ENCODE measurements at places on chromosomes 3 and 15. TPM values are rescaled to one million over a fixed set of nuclear protein-coding genes. Genes with fewer than 3 reads are reported as not detected.

GRCh38 chr3:5213574-5213966 lies 26.1 kb downstream of the EDEM1 start:
- no peaks in the 10 kb centered on the region for H3K27me3 ChIP-seq
- no peak overlapping the region for H3K4me3 ChIP-seq
- no peak for DNase-seq
- H3K27ac ChIP-seq: peak overlapping the region; percentile 74

Gene ATP13A5
- not detected for total RNA-seq

GRCh38 chr3:54960082-54960481 lies 32.2 kb upstream of the LRTM1 start:
- no peaks in the 10 kb centered on the region for H3K27me3 ChIP-seq
- no peak overlapping the region for H3K27ac ChIP-seq
- H3K4me3 ChIP-seq: no peak overlapping the region
- H3K36me3 ChIP-seq: no peaks in the 10 kb centered on the region
- DNase-seq: no peak

DNA sequence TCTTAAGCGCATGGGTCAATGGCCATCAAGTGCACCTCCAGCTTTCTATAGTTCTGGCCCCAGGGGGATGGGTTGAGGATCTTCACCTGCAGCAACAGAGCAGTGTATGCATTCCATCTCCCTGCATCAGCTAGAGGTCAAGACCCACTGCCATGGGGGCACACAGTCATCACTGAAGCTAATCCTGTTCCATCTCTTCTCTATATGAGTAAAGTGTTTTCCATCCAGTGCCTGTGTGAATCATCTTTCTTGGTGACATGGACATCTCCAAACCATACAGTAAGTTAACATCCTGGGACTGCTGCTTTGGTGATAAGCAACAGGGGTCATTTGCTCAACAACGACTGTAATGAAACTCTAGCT lies 4.4 kb upstream of the ENTPD3 start:
- peaks cover 4% of the 10 kb centered on the region for H3K36me3 ChIP-seq
- peaks cover 10% of the 10 kb centered on the region for H3K27me3 ChIP-seq
- DNase-seq: no peak

Gene AGBL1
- total RNA-seq: 0.10 TPM

DNA sequence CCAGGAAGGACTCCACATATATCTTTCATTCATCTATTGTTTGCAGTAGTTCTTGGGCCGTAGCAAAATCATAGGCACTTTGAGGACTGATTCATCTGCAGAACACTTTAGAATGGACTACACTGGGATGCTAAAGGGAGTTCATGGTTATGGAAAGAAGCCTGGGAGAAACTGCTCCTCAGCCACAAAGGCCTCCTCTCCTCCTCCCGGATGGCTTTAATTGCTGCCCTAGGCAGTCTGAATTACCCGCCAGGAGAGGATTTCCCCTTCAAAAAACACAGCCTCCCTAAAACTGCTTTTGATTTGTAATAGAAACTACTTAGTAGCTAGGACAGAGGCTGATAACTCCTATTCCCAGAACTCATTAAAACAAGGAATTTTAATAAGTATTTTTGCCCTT lies 4.6 kb downstream of the TMEM266 start:
- H3K27ac ChIP-seq: no peak overlapping the region
- H3K27me3 ChIP-seq: peaks cover 42% of the 10 kb centered on the region
- DNase-seq: no peak
- no peaks in the 10 kb centered on the region for H3K36me3 ChIP-seq

Data from activated CD4-positive, alpha-beta memory T cell treated with anti-CD3 and anti-CD28 coated beads for 36 hours (primary cell).